Naive thymus-derived CD8-positive, alpha-beta T cell (primary cell): ENCODE measurements at places on chromosomes 11 and 22. TPM values are rescaled to one million over a fixed set of nuclear protein-coding genes. Genes with fewer than 3 reads are reported as not detected.

- peaks cover 4% of the 10 kb centered on the region for H3K36me3 ChIP-seq
- no peak overlapping the region for H3K4me3 ChIP-seq
- H3K27me3 ChIP-seq = no peaks in the 10 kb centered on the region
- H3K4me1 ChIP-seq = peaks cover 78% of the 10 kb centered on the region
- no peak for DNase-seq
- H3K27ac ChIP-seq = peak overlapping the region; percentile 60
Measured at GRCh38 chr11:122703541-122704272, 48.2 kb downstream of the UBASH3B start.

- peaks cover 3% of the 10 kb centered on the region for H3K36me3 ChIP-seq
- no peaks in the 10 kb centered on the region for H3K27me3 ChIP-seq
- DNase-seq = no peak
- peak overlapping the region; percentile 48 for H3K27ac ChIP-seq
- H3K4me3 ChIP-seq = no peak overlapping the region
Measured at GRCh38 chr11:68503792-68504191, 43.2 kb downstream of the PPP6R3 start.

GRCh38 chr11:27949951-27950738, 157.8 kb downstream of the KIF18A start:
- peaks cover 3% of the 10 kb centered on the region for H3K27me3 ChIP-seq
- no peaks in the 10 kb centered on the region for H3K36me3 ChIP-seq
- no peak overlapping the region for H3K4me3 ChIP-seq
- no peaks in the 10 kb centered on the region for H3K4me1 ChIP-seq
- no peak overlapping the region for H3K27ac ChIP-seq
- DNase-seq = no peak

- no peak overlapping the region for H3K4me3 ChIP-seq
- H3K27ac ChIP-seq = no peak overlapping the region
- H3K27me3 ChIP-seq = peaks cover 6% of the 10 kb centered on the region
- DNase-seq = no peak
- no peaks in the 10 kb centered on the region for H3K36me3 ChIP-seq
Measured at GRCh38 chr11:100581318-100581717, 105.8 kb upstream of the ARHGAP42 start.

DNA sequence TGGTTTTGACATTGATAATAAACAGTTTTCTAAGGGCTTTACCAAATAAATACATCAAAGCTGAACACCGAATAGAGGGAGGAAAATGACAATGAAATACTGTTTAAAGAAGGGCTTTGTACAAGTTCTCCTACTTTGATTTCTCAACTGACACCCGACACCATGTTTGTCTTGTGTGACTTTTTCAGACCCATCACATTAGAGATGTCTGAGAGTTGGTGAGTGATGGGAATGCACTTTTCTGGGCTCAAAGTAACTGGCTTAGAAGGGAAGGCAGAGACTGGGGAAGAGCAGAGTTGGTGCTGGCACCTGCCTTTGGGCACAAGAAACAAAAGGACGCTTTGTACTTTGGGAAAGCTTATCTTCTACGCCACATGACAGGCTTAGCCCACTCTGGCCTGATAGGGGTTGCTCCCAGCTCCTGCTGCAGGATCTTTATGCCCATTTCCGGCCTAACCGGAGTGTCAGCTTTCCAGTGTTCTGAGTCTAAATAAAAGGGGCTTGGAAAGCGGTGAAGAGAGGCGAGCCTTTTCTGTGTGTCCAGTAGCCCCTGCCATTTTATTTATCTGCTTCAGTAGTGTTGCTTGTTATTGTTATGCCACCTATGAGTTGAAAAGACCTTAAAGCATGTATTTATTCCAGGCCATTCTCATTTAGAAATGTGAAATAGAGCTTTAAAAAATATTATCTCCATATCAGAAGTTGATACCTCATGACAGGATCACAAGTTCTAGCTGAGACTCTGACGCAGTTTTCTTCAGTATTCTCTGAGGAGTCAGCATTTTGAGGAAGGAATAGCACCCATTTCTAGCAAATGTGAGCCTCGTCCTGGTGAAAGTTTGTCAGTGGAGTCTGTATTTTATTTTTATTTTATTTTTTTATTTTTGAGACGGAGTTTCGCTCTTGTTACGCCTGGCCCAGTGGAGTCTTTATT, 24.2 kb downstream of the KREMEN1 start:
- H3K27me3 ChIP-seq = peaks cover 11% of the 10 kb centered on the region
- no peak overlapping the region for H3K27ac ChIP-seq
- no peaks in the 10 kb centered on the region for H3K36me3 ChIP-seq

DNA sequence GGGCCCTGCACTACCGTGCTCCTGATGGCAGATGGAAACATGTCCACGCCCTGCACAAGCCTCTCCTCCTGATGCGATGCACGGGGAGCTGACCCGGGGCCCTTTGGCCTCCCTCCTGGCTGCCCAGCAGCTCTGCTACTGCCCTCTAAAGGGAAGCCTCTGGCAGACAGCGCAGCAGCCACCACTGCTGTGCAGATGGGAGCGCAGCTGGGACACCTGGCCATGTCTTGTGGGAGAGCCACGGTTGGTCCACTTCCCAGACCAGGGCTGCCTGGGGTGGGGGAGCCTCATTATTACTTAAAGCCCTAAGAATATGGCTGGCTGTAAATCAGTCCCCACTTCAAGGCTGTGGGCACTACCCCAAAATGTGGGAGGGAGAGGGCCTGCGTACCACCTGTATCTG, 38.3 kb downstream of the TBX1 start:
- DNase-seq = no peak
- peaks cover 19% of the 10 kb centered on the region for H3K36me3 ChIP-seq
- H3K27me3 ChIP-seq = no peaks in the 10 kb centered on the region
- no peak overlapping the region for H3K4me3 ChIP-seq
- no peak overlapping the region for H3K27ac ChIP-seq
- H3K4me1 ChIP-seq = peaks cover 15% of the 10 kb centered on the region

DNA sequence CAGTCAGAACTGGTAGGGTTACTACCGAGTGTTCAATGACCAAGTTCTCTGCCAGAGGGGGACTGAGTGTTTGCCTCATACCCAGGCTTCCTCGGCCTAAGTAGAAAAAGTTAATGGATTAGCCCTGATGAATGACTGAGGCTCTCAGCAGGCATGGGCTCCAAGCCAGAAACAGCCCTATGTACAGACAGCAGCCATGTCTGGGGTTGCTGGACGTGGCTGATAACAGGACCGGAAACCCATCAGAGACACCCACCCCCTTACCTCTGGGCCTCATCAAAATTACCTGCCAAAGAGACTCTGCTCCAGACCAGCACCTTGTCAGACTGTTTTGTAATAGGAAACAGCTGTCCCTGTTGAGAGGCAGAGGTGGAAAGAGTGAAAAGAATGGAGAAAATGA, 351.4 kb downstream of the ETS1 start:
- peaks cover 20% of the 10 kb centered on the region for H3K4me1 ChIP-seq
- H3K4me3 ChIP-seq = no peak overlapping the region
- no peak overlapping the region for H3K27ac ChIP-seq
- no peaks in the 10 kb centered on the region for H3K27me3 ChIP-seq
- no peaks in the 10 kb centered on the region for H3K36me3 ChIP-seq

Gene OR10A2
- total RNA-seq = not detected
